ENCODE measurements at places on chromosomes 11 and 22.

DNA sequence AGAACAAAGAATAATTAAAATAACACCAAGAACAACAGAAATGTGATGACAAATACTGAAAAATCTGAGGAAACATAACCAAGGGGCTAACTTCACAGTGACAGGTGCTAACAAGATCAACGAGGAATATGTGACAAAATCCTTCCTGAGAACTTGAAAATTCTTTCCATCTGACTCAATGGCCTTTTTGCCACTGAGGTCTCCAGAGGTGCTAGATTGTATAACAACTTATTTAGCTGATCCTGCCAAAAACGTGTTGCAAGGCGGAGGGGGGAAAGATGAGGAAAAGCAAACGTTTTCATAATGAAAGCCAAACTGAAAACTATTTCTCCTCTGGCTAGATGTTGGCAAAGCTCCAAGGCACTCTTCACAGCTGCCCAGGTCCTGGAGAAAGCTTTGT lies 364.5 kb downstream of the NTM start:
- DNase-seq = no peak
- H3K27me3 ChIP-seq = no peaks in the 10 kb centered on the region
- no peak overlapping the region for H3K27ac ChIP-seq
- H3K4me3 ChIP-seq = no peak overlapping the region
- H3K36me3 ChIP-seq = no peaks in the 10 kb centered on the region

GRCh38 chr11:72410956-72411355 lies 23.4 kb downstream of the CLPB start:
- H3K27me3 ChIP-seq = no peaks in the 10 kb centered on the region
- no peaks in the 10 kb centered on the region for H3K36me3 ChIP-seq
- DNase-seq = no peak

DNA sequence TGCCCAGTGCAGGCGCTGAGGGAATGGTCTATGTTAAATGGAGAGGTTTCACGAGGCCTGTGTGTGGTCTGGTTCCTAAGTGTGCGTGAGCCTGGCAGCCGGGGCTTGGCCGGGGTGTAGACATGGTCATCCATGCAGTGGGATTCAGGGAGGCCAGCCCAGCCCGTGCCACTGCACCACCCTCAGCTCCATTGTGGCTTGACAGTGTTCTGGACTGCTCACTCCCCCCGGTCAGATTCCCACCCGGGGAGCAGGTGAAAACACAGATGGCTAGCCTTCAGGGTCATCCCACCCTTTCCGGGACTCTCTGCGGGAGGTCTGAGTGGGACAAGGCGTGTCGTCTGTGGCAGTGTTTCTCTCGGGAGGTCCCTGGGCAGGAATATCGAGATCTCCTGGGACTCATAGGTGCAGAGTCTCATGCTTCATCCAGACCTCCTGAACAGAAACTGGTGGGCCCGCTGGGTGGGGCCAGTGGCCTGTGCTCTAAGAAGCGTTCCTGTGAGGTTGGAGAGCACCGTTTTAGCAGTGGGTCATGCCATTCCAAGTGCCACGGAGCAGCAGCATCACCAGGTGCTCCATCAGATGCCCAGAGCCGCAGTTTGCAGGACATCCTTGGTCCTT lies 52.3 kb downstream of the ST14 start:
- DNase-seq = no peak
- no peak overlapping the region for H3K27ac ChIP-seq

- H3K36me3 ChIP-seq = no peaks in the 10 kb centered on the region
- H3K27me3 ChIP-seq = no peaks in the 10 kb centered on the region
- no peak overlapping the region for H3K27ac ChIP-seq
- H3K4me1 ChIP-seq = peaks cover 5% of the 10 kb centered on the region
These were observed 78.2 kb downstream of the PPFIBP2 start for GRCh38 chr11:7591987-7592386.

- no peaks in the 10 kb centered on the region for H3K4me1 ChIP-seq
- H3K27me3 ChIP-seq = peaks cover 50% of the 10 kb centered on the region
- DNase-seq = no peak
- H3K27ac ChIP-seq = no peak overlapping the region
These were observed 23.6 kb downstream of the ADM start for GRCh38 chr11:10328314-10329098.

GRCh38 chr22:23695141-23695540 lies 4.3 kb downstream of the RGL4 start:
- peaks cover 44% of the 10 kb centered on the region for H3K4me1 ChIP-seq
- no peaks in the 10 kb centered on the region for H3K27me3 ChIP-seq
- H3K4me3 ChIP-seq = peak overlapping the region; percentile 93
- H3K36me3 ChIP-seq = peaks cover 24% of the 10 kb centered on the region
- peak overlapping the region; percentile 100 for H3K27ac ChIP-seq

Data from effector memory CD8-positive, alpha-beta T cell (primary cell).